ENCODE measurements at places on chromosomes 5 and 9. TPM values are rescaled to one million over a fixed set of nuclear protein-coding genes. Genes with fewer than 3 reads are reported as not detected.

DNA sequence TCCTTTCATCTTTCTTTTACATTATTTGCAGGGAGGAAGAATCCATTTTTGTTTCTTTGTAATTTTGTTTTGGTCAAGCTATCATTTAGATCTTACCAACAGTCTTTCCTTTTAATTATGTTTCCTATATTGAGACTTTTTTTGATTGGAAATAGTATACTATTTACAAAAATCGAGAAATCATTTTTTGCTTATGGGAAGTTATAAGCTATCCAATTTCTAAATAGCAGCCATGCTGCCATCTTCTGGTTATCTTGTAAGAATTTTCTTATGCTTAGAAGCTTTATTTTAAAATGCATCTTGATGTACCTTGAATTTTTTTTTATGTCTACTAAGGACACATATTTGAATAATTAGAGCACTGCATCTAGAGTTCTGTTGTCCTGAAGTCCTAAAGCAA lies 821.2 kb downstream of the PTPRD start:
- DNase-seq = no peak

The CACNA1B gene
- 0.15 TPM for total RNA-seq

The LCN2 gene
- not detected for total RNA-seq

DNA sequence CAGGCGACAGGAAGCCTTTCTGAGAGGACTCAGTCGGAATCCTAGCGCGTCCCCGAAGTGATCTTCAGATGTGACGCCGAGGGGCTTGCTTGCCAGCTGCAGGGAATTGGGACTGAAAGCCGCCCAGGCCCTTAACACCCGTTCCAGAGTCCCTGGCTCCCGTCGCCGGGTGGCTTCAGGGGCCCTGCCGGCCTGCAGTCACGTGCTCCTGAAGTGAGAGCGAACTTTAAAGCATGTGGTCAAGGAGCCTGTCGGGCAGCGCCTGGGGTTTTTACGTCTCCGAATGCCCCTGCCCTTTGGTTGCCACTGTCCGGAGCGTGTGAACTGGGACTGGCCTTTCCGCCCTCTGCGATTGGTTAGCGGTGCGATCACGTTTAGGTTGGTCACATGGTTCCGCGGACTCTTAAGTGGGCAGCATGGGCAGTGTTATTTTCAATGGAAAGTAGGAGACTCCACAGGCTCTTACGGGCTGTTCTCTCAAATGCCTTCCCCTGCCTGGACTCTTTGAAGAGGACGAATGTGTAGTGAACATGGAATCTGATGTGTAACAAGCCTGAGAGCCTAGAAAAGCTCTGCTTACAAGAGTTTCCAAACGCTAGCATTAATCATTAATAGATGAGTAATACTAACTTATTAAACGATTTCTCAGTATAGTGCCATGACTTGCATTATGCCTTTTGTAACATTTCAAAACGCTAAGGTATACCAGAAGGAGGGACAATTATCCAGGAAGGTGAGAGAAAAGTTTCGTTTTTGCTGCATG lies 1.9 kb downstream of the VLDLR start:
- peak; percentile 63 for DNase-seq

DNA sequence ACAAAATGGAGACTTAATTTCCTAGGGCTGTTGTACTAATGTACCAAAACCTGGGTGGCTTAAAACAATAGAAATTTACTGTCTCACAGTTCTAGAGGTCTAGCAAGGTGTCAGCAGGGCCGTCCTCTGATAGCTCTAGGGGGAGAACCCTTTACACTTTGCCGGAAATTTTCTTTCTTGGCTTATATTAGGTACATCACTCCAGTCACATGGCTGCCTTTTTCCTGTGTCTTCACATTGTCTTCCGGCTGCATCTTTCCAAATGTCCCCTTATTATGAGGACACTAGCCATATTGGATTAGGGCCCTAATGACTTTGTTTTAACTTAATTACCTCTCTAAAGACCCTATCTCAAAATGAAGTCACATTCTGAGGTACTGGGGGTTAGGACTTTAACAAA lies 5.8 kb downstream of the UHRF2 start:
- DNase-seq = no peak

- DNase-seq = no peak
Measured at GRCh38 chr5:179168664-179169063, 108.5 kb downstream of the ZNF354C start.

- DNase-seq = no peak
Measured at GRCh38 chr5:14038341-14038959, 94.0 kb upstream of the DNAH5 start.

- no peak for DNase-seq
Measured at GRCh38 chr5:54205453-54205852, 104.9 kb downstream of the ARL15 start.

The GTF3C5 gene
- total RNA-seq = 30.9 TPM

- DNase-seq = no peak
Measured at GRCh38 chr9:131370638-131371037, 23.2 kb upstream of the PRRC2B start.

- DNase-seq = peak; percentile 97
Measured at GRCh38 chr5:41193456-41194205, 19.7 kb downstream of the C6 start.

Measured in heart right ventricle (tissue), 16 donors.